ENCODE measurements at places on chromosomes 7 and 10. TPM values are rescaled to one million over a fixed set of nuclear protein-coding genes. Genes with fewer than 3 reads are reported as not detected.
A peak's percentile ranks its signal among the peaks of the same experiment; 100 is the strongest.

GRCh38 chr10:87618566-87619423, 40.9 kb upstream of the PAPSS2 start:
- DNase-seq, result peak; percentile 90

DNA sequence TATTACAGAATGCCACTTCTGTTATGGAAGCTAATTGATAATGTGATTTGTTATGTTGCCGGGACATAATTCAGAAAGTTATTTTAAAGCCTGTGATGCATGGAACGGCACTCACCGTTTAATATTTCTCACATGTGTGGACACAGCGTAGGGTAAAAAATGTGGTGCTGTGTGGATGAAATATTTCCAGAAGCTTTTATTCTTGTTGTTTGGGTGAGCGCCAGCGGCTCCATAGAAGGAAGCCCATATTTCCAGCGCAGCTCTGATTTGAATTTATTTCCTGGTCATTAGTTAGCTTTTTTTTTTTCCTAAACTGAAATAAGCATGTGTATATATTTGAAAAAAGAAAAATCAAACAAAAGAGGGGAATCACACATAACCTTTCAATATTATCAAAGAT, 20.2 kb upstream of the NKX6-2 start:
- DNase-seq, result no peak

Gene DDX56
- polyA plus RNA-seq, result 97.1 TPM

DNA sequence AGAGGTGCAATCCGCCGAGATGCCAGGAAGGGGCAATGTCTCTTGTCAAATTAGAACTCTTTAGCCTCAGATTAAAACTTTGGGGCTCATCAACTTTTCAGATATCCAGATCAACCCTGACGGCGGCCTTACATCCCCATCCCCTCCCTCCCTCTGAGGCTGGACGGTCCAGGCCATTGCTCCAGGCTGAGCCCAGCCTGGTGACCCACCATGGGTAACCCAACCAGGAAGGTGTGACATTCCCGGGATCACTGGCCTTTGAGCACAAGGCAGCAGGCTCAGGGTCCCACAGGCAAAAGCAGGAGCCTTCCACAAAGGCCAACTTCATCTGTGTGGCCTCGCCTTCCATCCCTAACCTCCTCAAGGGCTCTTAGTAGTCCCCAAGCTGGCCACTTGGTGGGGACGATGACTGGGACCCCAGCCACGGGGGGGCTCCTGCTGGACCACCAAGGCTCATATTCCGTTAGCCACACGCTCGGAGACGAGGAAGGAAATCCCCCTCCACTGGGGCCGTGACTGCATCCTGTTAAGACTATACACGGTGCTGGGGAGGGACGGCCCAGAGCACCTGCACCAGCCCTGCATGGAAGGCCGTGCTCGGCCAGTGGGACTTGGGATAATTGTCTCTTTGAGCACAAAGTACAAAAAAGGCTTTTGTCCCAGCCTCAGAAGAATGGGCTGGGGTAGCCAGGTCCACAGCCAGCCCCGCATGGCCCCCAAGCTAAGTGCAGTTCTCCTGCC, 62.8 kb downstream of the ZRANB1 start:
- no peak for DNase-seq

Gene ARHGAP12
- 47.2 TPM for polyA plus RNA-seq

DNA sequence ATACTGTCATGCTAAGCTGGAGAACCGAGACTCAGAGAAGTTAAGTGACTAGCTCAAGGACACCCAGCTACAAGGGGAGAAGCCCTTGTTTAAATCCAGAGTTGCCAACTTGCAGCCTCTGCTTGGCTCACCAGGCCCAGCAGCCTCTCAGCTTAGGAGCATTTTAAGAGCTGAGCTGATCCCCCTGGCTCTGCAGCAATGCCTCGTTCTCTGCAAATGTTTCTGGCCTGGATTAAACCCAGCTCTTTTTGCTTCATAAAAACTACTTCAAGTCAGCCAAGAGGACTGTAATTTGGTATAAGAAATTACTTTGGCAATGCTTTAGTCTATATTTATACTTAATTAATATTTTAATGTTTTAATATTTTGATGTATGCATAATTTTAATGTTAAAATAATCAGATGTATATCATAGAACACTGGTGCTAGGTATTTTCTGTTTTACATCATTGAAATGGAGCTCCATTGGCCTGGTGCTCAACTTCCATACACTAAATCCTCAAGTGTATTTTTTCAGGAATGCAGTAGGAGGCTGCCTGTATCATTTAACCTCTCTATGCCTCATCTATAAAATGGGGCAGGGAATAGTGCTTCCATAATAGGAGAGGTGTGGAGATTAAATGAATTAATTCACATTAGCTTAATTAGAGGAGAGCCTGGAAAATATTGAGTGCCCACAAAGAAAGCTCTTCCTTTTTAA, 184.2 kb downstream of the EMX2 start:
- no peak for DNase-seq

Gene CDH23
- 1.7 TPM for polyA plus RNA-seq

DNA sequence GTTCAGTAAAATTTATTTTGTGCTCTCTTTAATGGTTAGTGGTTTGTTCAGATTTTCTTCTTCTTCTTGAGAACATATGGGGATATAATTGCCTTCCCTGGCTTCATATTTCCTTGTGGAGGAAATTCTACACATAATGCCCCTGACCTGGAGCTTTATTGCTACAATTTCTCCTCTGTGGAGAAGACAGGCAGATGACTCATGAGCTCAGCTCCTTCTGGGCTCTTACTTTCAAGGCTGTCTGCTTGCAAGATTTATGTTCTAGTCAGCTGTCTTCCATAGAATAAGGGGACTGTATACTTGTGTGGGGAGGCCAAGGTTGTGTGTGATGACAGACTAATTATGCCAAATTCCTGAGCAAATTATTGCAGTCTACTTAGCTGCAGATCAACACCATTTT, 1.6 kb downstream of the LRRD1 start:
- peak; percentile 86 for DNase-seq

Gene OLAH
- not detected for polyA plus RNA-seq

GRCh38 chr7:131157530-131158243, 170.0 kb upstream of the MKLN1 start:
- no peak for DNase-seq

DNA sequence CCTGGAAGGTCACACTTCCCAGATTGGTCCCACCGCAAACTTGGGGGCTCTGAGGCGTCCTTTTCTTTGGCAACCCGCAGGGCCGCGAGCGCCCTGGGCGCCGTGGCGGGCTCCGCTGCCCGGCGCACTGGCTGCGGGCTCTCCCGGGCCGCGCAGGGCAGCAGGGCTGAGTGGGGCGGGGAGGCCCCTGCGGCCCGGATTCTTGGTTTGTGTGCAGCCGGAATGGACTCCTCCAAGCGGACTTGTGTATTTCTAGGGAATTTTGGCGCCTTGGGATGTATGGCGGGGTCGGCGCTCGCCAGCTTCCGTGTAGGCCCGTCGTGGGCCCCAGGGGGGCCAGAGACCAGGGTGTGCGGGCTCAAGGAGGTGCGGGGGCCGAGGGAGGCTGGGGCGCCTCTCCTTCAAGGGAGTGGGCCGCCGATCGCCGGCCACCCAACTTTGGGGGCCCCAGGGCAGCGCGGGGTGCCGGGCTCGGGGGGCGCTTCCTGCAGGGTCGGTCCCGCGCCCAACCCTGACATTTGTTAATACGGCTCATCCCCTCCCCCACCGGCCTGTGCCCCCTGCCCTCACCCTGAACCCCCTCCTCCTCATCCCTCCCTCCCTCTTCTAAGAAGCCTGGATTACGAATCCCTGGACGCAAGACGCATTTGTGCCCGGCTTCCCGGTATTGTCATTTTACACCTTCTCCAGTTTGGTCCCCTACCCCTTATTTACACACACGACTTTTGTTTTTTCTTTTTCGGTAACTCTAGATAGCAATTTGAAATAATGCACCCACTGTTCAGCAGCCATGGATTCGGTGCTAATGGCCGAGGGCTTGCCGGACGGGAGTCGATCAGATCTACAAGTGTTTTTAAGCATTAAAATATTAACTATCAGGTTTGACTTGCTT, 2.5 kb downstream of the TCF7L2 start:
- peak; percentile 55 for DNase-seq

Gene PRTFDC1
- polyA plus RNA-seq, result 34.3 TPM

- DNase-seq, result no peak
These were observed 82.4 kb downstream of the SHH start for GRCh38 chr7:155729847-155730246.

DNA sequence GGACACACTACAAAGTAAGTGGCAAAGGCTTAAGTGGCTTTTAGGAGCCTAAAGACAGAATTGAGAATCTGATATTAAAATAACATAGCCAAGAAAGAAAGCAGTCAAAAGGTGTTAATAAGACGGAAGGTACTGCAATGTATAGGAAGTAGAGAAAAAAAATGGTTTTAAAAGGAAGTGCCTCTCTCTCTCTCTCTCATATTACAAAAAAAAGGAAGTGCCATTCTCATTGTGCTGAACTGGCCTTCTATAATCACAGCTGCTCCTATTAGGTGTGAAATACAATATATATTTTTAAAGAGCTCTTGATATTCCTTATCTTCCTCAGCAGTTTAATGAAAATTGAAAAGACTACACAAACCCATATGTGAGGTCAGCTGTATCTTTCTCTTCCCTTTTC, 199.4 kb upstream of the NPVF start:
- no peak for DNase-seq

GRCh38 chr7:116731445-116732335, 59.7 kb downstream of the MET start:
- no peak for DNase-seq

Gene NEBL
- 3.3 TPM for polyA plus RNA-seq

Gene C7orf57
- polyA plus RNA-seq, result 0.28 TPM

Gene FEZF1
- polyA plus RNA-seq, result not detected

DNA sequence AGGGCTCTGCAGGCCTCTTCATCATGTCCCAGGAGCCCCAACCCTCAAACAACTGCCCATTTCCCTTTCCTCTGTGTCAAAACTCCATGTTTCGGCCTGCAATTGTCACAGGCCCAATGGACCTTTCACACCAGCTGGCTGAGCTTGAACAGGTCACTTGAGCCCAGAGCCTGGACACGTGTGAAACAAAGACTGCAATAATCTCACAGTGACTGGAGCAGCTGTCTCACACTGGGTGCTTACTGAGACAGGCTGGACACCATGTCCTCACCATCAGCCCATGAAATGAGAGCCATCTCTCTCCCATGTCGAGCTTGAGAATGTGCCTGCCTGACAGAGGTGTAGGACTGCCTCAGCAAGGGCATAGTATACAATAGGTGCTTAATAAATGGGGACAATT, 19.5 kb upstream of the EIF5AL1 start:
- DNase-seq, result no peak

Gene TBX20
- not detected for polyA plus RNA-seq

Gene NEUROG3
- 3.1 TPM for polyA plus RNA-seq

DNA sequence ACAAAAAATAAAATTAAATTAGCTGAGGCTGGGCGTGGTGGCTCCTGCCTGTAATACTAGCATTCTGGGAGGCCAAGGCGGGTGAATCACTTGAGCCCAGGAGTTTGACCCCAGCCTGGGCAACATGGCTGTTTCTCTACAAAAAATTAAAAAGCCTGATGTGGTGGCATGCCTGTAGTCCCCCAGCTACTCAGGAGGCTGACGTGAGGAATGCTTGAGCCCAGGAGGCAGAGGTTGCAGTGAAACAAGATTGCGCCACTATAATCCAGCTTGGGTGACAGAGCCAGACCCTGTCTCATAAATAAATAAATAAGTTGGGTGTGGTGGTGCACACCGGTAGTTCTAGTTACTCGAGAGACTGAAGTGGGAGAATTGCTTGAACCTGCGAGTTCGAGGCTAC, 65.1 kb downstream of the GNA12 start:
- no peak for DNase-seq

Gene DENND2A
- polyA plus RNA-seq, result 12.2 TPM

Gene BMPER
- polyA plus RNA-seq, result 4.9 TPM

Gene LAMB4
- 0.42 TPM for polyA plus RNA-seq

DNA sequence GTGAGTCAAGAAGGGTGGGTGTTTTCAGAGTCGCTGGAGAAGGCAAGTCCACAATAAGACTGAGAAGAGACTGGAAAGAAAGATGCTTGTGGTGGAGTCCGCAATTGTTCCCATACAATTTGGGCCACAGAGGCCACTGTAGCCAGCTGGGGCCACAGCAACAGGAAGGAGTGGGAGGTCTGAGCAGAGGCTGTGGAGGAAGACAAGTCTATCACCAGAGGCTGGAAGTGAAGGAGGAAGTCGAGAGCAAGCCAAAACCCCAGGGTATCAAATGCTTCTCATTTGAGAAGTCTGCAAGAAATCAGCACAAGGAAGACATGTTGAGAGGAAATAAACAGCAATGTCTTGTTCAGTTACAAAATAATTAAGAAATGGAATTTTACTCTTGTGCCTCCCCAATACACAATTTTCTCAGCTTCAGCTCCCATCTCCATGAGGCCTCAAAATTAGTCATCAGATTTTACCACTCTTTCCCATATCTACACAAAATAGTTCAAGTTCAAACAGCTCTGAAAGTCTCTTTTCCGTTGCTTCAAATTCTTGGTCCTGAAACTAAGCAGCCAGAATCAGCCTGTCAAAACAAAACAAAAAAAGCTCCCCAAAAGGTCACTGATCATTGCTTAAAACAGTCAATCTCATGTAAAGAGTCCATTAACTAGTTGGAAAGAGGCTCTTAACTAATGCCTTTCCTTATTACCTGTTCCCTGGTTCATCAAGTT, 31.6 kb downstream of the SLC16A12 start:
- DNase-seq, result no peak

DNA sequence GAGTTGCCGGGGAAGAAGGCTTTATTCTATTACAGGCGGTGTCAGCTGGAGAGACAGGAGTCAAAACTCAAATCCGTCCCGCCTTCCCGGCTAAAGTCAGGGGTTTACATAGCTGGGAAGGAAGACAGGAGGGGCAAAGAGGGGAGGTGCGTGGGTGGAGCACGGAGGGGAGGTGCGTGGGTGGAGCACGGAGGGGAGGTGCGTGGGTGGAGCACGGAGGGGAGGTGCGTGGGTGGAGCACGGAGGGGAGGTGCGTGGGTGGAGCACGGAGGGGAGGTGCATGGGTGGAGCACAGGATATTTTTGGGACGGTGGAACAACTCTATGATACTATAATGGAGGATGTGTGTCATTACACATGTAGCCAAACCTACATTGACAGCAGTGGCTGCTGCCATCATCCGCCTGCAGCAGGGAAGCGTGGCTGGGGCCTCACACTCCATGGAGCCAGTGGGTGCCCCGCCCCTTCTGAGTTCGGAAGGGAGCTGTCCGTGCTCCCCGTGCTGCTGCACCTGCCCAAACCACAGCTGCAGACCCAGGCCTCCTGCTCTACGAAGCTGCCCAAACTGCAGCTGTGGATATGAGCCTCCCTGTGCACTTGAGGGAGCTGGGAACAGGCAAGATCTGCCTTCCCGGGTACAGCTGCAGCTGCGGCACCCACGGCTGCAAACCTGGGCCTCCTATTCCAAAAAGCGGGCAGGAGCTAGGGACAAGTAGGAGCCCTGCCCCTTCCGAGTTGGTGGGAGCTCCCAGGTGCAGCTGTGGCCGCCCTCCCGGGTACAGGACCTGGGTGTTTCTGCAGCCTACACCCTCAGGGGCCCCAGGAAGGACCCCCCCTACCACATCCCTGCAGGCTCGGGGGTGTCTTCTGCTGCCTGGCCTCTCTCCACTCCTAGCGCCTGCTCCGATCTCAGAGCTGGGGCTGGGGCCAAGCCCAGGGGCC, 119.4 kb downstream of the DYNC2I1 start:
- DNase-seq, result no peak

Gene PRSS37
- polyA plus RNA-seq, result 0.34 TPM

Gene GRM8
- 0.04 TPM for polyA plus RNA-seq

- no peak for DNase-seq
These were observed 1.8 kb downstream of the REEP3 start for GRCh38 chr10:63522995-63523394.

- no peak for DNase-seq
These were observed 11.4 kb downstream of the KDM7A start for GRCh38 chr7:140165422-140165821.

Gene MEPCE
- 37.6 TPM for polyA plus RNA-seq

Gene MYOF
- polyA plus RNA-seq, result 31.6 TPM

Gene SGCE
- 36.2 TPM for polyA plus RNA-seq

Gene C1GALT1
- polyA plus RNA-seq, result 54.7 TPM

- no peak for DNase-seq
These were observed 700 bp downstream of the H2BK1 start for GRCh38 chr7:151209588-151209987.
